ENCODE measurements at places on chromosomes 12 and 14.

DNA sequence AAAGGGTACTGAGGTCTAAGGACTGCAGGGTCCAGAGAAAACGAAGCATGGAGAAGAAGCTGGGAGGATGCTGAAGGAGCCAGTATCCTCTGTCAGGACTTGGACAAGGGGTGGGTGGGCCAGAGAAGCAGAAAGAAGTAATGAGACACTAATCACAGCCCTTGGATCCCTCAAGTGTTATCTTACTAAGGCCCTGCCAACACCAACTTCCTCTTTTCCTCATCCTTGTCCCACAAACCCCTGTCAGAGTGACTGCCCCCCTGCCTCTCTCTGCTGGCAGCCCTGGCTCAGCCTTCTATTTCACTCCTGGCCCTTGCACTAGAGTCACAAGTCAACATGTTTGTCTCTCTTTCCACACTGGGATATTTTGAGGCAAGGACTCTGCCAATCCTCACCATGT lies 3.8 kb upstream of the ASIC1 start:
- no peak for DNase-seq

- no peak for DNase-seq
Observed at GRCh38 chr14:91516663-91517388, 6.7 kb upstream of the PPP4R3A start.

DNA sequence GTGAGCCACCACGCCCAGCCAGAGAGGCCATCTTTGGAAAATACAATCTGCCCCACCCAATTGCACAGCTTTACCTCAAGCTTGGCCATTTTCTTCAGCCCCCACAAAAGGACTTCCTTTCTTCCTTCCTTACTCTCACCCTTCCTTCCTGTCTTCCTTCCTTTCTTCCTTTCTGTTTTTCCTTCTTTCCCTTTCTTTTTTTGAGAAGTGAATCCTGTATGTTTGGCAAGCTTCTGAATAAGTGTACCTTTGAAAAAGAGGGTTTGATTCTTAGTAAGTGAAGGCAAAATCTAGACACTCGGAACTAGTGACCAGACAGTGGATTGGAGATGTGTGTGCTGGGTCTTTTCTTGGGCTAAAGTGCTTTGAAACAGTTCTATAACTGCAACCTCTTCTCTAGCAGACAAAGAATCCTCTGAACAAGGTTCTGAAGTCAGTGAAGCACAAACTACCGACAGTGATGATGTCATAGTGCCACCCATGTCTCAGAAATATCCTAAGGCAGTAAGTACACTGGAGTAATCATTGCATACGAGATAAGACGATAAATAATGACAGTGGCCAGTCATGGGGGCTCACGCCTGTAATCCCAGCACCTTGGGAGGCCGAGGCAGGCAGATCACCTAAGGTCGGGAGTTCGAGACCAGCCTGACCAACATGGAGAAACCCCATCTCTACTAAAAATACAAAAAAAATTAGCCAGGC lies 49.5 kb downstream of the SUPT16H start:
- DNase-seq, result no peak

DNA sequence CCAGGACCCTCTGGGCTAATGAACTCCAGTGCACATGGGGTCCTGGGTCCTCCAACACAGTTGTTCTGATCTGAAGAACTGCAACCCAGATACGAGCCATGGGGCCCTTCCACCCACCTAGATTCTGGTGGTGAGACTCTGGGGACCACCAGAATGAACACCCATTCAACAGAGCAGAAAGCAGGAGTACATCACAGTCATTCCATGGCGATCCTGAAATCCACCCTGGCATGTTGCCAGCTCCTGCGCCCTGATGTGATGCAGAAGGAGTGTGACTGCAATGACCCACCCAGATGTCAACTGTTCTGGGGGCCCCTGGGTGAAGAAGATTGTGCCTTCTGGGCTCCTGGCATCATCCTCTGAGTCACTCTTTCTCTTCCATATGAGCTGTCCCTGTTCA lies 211.6 kb downstream of the KIF26A start:
- DNase-seq, result no peak

- no peak for DNase-seq
Observed at GRCh38 chr12:85058339-85058738, 22.2 kb downstream of the LRRIQ1 start.

GRCh38 chr12:63445224-63445880 lies 222.9 kb downstream of the DPY19L2 start:
- DNase-seq, result no peak

DNA sequence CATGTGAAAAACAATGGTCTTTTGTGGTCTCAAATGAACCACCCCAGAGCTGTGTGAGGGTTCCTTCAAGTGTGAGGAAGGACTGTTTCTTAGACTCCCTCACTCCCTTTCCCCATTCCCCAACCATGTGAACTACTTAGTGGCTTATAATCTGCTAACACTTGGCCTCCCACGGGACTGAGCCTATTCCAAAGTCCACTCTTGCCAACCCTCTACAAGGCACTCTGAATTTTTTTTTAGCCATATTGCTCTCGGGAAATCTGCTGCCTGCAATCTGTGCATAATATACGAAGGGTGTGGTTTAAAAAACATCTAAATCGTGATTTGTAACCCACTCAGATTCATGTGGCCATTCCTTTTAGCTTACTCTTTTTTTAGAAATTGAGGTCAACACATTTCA lies 2.6 kb downstream of the SVOP start:
- no peak for DNase-seq

All from epithelial cell of prostate (primary cell).